ENCODE measurements at places on chromosomes 2 and 18.
A peak's percentile ranks its signal among the peaks of the same experiment; 100 is the strongest.

- DNase-seq, result peak; percentile 51
Observed at GRCh38 chr2:31337197-31337596, 77.3 kb downstream of the XDH start.

DNA sequence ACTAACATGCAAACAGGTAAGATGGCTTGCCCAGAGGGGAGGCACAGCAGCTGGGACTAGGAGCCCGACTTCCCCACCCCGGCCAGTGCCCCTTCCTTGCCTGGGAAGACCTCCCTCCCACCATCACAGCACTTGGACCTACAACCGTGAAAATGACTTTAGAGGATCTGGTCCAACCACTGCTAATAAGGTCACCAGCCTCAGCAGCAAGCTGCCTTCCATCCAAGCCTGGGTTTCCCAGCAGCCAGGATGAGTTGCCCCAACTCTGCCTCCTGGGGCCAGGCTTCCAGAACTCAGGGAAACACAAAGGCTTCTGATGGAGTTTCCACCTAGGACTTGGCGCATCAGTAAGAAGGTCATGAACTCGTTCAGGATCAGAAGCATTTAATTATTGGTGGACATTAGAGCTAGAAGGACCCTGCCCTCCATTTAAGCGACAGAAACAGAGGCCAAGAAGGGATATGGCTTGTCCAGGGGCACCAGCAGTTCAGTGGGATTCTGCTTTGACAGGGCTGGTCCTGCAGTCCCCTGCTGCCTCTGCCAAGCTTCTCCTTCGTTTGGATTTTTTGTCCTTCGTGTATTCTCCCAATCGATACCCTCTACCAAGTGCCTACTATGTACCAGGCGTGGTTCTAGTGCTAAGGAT is 403.0 kb upstream of the ID2 start:
- DNase-seq, result no peak

DNA sequence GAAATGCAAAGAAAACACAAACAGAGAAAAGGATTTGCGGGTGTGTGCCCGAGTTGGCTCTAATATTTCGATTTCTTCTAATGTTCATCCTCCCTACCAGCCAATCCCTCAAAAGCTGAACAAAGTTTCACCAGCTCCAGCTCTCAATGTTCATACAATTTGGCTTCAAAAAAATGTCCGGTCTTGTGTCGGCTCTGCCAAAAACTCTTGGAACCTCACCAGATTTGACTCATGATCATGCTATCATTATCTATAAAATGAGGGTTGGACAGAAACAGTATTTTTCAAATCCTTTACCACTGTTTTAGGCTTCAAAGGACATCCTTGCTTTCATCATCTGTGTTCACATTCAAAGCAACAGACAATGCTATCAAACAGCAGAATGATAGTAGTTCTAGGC is 88.2 kb downstream of the CRACDL start:
- no peak for DNase-seq

DNA sequence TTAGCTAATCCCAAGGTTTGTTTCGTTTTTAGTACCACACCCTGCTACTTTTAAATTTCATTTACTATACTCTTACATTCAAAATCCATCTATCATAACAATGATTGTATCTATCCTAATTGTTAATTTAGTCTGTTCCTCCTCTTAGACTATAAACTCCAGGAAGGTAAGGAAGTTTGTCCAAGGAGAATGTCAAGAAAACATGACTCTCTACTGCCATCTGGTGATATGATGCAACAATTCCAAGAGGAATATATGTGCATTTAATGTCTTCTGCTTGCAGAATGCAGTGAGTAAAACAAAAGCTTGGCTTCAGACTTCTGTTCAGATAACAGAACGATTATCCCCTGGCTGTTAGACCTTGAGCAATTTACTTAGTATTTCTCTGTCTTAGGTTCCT is 1267.1 kb downstream of the LRP1B start:
- DNase-seq, result peak; percentile 55

DNA sequence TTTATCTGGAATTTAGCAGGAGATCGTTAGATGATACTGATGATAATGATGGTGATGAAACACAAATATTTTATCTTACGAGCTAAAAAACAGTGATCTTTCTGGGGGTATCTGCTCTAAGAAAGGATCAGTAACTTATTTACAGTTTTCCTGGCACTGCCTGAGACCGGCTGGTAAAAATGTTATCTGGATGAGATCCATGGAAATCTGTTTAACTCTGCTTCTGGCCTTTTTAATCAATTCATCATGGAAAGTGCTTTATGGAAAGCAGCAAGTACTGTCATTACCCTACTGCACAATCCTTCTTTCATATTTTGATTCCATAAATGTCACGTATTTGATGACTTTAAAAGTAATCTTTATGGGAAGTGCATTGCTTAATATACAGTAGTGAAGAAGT is 612.7 kb upstream of the GCFC2 start:
- no peak for DNase-seq

DNA sequence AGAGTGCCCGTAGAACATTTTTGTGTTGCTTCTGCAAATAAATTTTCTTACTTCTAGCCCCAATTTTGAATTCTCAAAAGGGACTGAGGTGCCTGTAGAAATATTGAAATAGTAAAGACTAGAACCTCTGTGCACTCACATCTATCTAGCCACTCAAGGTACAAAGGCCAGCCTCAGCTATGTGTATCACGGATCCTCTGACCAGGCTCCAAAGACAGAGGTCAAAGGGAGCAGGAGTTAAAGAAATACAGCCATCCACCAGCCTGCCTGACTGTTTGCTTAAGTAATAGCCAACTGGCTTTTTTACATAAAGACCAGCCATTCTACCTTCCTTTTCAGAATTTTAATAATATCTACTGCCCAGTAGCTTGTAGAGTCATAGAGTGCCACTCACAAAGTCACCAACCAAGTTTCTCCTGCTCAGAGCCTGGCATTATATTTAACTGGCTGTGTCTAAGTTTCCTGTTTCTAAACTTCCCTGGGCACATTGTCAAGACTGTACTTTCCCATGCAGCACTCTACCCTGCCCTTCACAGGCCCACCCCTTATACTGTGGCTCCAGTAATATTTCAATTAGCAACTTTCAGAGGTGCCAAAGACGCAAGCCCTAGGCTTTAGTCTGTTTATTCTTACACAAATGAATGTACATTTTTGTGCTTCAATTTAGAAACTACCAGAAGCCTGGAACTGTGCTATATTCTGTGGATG is 338.3 kb upstream of the NT5C1B start:
- DNase-seq, result no peak

DNA sequence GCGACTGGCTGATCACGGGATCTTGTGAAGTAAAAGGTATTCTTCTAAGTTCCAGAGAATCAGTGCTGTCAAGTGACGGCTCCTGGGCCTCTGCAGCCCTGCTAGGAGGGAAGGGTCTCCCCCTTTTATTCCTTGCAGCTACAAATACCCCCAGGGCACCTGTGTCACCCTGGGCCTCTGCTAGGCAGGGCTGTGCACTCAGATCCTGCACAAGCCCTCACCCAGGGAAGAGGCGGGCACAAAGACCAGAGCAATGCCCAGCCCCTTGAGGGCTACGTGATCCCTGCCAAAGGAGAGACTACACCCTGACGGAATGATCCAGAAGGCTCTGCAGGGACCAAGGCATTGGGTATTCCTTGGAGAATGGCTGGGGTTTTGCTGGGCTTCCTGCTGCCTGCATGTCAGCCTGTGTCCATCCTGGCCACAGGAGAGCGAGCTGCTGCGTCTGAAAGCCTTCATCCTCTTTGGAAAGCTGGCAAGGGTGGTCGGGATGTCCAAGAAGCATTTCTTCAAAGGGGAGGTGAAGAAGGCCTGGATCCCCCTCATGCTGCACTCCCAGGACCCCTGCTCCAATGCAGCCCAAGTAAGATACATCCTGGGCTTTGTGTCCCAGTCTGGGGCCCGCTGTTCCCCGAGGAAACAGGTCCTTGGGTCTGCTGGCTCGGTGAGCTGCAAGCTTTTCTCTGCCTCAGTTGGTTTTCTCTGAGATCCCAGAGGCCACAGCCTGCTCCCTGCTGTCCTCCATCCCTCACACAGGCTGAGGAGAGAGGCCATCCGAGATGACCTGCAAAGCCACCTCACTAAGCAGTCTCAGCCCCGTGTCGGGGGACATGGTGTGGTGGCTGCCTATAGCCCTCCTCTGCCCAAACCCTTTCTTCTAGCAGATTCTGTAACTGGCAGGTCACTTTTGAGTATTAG is 24.9 kb downstream of the HJURP start:
- DNase-seq, result no peak

DNA sequence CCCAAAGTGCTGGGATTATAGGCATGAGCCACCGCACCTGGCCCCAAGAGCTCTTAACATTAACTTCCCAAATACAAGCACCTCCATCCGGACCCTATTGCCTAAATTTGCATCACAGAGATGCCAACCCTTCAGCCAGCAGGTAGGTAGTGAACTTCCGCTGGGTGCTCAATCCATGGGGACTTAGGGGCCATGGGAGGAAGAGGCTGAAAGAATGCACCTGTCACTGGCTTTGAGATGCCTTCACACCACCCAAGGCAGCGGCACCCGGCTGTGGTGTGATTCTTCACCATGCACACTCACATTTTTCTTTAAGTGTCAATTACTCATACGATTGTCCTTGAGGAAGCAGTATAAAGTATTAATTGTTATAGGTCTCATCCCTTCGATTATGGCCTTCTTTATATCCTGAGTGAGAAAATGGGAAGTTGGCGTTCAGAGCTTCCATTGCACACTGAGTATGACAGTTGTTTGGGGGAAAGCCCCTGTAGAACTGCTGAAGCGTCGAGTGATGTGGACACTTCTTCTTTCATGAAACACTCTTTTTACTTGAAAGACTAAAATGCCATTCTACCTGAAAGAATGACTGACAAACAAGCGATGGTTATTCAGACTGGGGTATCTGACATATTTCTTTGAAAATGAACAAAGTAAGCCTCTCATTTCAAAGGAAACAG is 51.8 kb upstream of the BIN1 start:
- DNase-seq, result no peak

DNA sequence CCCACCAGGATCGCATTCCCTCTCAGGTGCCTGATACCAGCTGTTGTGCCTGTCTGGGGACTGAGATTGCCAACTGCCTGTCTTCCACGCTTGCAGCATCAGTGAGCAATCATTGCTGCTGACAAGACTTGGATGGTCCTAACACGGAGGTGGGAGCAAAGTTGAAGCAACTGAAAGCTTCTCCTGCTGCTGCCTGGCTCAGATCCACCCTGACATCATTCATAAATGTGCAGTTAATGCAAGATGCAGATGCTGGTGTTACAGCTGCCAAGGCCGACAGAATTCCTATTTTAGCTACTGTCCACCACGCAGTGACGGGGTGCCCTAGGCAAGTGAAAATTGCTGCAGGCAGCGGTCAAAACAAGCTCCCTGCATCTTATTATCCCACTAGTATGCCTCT is 131.4 kb downstream of the VWC2L start:
- no peak for DNase-seq

- DNase-seq, result peak; percentile 52
Observed at GRCh38 chr2:219298759-219299371, 10.3 kb downstream of the PTPRN start.

DNA sequence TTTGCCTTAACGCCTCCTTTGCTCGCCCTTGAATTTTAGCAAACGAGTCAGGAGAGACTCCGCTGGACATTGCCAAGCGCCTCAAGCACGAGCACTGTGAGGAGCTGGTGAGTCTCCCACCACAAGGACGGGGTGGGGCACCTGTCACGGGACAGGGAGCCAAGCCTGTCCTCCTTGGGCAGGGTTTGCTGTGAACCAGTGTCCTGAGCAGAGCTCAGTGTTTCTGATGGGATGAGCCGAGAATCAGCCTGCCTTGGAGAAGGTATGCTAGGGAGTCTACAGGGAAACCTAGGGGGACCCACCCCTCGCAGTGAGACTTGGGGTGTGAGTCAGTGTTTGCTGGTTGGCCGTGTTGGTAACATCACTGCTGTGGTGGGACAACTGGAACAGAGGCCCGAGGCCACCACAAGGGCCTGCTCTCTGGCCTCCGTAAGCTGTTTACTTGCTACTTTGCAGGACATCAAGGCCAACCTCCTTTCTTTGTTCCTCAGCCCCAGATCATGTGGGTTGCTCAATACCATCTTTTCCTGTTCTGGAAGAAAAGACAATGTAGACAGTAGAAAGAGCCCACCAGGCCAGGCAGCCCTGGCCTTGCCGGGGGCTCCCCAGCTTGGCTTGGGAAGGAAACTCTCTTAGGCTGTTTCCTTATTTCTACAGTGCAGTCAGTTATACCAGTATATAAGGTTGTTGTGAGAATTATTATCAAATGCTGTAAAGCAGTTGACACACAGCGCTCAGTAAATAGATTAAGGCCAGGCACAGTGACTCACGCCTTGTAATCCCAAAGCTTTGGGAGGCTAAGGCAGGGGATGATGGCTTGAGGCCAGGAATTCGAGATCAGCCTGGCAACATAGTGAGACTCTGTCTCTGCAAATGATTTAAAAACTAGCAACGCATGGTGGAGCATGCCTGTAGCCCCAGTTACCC is 42.4 kb downstream of the ITGB1BP1 start:
- DNase-seq, result peak; percentile 76

DNA sequence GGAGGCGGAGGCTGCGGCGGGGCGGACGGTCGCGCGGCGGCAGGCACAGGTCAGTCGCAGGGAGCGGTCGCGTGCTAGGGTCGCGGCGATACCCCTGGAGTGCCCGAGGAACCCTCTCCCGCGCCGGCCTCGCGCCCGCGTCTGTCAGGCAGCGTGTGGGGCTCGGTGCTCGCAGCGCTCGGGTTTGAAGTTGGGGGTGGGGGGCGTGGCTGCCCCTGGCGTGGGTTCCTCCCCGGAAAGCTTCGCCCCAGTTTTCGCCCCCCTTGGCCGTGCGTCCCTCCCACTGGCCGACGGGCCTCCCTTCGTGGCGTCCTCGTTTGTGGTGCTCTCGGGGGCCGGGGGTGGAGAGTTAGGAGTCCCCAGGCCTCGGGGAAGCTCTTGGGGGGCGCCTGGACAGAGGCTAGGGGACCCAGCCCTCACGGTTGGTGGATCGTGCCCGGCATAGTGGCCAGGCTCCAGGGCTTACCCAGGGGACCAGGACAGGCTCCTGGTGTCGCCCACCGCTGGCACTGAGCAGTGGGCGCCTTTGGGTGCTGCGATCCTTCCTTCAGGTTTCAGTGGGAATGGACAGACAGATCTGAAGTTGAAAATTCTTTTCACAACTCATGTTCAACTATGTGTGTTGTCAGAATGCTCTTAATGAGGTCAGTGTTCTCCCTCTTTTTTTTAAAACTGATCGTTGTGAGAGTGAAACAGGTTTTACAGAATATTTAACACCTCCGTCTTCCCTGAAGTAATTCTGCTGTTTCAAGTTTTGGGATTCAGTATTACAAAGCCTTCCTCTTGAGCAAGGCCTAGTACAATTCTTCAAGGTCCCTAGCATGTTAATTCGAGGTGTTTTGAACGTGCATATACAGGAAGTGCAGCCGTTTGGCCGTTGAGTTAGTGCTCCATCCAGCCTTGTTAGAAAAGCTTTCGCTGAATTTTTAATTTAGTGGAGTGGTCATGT is 604 bp downstream of the RALBP1 start:
- peak; percentile 39 for DNase-seq

GRCh38 chr2:206311026-206311425 is 36.6 kb downstream of the ZDBF2 start:
- no peak for DNase-seq

DNA sequence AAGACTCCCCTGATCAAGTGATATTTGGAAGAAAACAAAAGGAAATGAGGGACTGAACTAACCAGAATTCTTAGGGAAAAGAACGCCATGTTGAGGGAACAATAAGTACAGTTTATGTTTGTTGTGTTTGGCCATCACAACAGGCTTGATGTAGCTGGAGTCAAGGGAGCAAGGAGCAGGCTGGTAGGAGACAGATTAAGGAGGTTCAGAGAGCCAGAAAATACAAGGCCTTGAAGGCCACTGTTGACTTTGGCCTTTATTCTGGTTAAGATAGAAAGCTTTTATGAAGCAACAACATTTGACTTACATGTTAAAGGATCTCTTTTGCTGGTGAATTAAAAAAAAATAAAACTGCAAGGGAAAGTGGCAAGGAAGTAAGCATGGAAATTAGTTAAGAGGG is 754.1 kb upstream of the SLC8A1 start:
- no peak for DNase-seq
